Effector CD4-positive, alpha-beta T cell (primary cell): ENCODE measurements at places on chromosomes 6 and 20.

GRCh38 chr6:111601886-111602285 lies 3.8 kb downstream of the TRAF3IP2 start:
- DNase-seq = no peak

DNA sequence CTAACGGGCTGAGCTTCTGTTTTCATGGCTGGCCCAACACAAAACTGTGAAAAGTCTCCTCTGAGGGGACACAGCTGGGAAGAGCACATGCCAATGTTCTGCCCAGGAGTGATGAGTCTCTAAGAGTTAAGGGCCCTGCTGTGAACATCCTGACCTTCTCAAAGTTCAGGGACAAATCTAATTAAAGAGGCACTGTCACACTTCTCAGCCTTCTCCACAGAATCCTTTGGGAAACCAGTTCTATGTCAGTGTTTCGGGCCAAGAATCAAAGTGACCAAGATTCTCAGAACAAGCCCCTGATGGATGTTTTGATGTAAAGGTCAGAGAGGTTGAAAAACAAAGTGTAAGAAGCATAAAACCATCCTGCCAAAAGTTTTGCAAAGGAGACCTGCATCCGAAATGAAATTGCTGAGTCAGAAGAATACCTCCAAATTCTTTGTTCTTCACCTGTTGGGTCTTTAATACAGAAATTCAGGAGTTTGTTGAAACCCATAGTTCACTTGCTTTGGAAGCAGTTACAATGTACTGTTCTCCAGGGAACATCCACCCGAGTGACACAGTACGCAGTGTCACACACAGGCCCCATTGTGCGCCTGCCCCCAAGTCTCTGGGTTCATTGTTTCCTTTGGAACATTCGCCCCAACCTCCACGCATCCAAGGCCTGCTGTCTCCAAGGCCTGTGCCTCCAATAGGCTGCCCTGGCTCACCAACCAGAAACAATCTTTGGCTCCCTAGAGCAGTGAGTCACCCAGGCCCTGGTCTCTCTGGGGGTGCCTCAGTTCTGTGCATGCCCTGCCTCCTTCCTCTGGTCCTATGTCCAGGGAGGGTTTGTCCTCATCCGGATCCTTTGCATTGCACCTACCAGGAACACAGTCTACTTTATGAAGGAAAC lies 65.5 kb upstream of the QKI start:
- DNase-seq = no peak

GRCh38 chr6:94300424-94301144 lies 881.2 kb upstream of the EPHA7 start:
- no peak for DNase-seq

GRCh38 chr20:61861054-61861841 lies 204.4 kb downstream of the TAF4 start:
- DNase-seq = no peak

DNA sequence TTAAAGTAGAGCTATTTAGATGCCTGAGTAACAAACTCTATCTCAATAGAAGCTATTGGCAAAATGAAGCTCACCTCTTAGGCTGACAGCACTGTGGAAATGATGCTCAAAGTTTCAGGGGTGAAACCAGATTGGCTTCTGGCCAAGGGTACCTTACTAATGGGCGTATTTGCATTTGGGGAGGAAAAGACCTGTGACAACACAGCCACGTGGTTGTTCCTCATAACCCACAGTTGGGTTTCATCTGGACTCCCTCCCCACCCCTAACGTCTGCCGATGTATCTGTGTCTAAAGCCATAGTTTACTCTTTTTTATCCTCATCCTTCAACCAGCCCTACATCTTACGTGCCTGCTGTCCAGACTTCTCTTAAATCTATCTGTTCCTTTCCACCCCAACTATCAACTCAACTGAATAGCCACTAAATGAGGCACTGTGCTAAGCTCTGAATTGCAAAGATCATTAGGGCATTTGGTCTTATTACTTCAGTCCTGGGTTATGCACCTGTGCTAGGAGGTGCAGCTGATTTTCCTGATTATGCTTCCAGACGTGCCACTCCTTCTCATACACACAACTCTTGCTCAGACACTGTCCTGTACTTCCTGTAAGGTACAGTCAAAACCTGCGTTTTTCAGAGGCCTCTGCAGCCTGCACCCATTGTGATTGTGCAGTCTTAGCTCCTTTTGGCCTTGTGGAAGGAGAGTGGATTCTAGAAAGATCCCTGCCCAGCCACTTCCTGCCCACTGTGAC lies 80.6 kb upstream of the ARMC2 start:
- DNase-seq = no peak

GRCh38 chr6:149545258-149545753 lies 537 bp downstream of the PPIL4 start:
- peak; percentile 64 for DNase-seq

GRCh38 chr6:1363729-1364572 lies 25.4 kb upstream of the FOXF2 start:
- no peak for DNase-seq

GRCh38 chr6:137266309-137266586 lies 47.1 kb upstream of the IFNGR1 start:
- no peak for DNase-seq

DNA sequence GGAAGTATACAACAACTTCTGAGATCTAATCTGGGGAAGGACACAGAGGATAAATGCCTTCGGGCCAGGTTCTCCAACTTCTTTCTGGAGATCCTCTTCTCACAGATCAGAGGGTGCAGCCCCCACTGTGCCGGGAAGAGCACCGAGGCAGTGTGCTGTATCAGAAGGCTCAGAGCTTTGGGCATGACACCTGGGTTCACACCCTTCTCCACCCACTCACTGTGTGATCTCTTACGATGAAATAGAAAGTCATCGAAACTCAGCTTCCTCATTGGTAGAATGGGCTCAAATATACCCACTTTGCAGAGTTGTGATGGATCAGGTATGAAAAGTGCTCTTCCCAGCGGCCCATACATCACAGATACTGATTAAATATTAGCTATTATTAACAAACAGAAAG lies 347.5 kb upstream of the SOX4 start:
- no peak for DNase-seq

- DNase-seq = no peak
Measured at GRCh38 chr6:121055572-121056163, 278.6 kb downstream of the TBC1D32 start.

- no peak for DNase-seq
Measured at GRCh38 chr20:21941941-21942805, 236.7 kb downstream of the PAX1 start.

DNA sequence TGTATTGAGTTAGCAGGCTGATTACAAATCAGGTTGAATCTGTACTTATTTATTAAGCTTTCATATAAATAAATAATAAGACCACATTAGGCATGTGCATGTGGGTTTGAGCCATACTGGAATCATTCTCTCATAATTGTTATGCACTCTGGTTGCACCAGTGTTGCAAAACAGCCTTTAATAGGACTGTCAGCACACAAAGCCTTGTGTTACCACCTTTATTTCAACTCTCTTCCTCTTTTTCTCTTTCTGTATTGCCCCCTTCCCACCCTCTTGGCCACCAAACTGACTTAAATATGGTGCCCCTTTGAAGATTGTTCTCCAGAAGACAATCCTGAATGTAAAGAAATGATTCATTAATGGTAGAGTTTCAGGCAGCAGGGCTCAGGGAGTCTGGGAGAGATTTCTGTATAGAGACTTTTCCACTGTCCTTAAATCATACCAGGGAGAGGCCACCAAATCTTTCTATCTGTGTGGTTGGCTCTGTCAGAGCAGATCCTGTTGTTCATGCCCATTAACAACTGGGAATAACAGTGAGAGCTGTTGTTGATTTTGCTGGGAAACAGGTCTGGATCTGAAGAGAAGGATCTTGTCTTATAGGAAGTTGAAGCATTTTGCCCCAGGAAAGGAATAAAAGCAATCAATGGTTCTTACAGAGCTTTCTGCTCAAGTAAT lies 131.6 kb upstream of the SOX4 start:
- DNase-seq = no peak

- DNase-seq = no peak
Measured at GRCh38 chr6:85041376-85041775, 277.0 kb upstream of the TBX18 start.

DNA sequence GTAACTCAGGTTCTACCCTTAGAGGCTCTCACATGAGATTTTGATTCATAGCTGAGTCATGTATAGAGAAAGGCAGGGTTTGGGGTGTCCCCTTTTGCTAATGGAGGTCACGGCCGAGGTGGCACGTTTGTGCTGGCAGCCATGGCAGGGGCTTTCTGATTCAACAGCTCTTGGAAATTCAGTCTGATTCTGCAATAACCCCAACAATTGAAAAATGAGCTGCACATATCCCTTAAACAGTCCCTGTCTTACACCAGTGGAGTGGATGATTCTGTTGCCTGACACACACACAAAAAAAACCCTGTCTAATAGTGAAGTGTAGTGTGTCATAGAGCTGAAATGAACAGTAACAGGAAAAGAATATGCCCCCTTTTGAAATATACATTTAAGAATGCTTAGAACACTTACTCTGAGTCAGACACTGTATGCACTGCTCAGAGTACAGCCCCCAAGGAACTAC lies 40.4 kb upstream of the ARG1 start:
- no peak for DNase-seq

DNA sequence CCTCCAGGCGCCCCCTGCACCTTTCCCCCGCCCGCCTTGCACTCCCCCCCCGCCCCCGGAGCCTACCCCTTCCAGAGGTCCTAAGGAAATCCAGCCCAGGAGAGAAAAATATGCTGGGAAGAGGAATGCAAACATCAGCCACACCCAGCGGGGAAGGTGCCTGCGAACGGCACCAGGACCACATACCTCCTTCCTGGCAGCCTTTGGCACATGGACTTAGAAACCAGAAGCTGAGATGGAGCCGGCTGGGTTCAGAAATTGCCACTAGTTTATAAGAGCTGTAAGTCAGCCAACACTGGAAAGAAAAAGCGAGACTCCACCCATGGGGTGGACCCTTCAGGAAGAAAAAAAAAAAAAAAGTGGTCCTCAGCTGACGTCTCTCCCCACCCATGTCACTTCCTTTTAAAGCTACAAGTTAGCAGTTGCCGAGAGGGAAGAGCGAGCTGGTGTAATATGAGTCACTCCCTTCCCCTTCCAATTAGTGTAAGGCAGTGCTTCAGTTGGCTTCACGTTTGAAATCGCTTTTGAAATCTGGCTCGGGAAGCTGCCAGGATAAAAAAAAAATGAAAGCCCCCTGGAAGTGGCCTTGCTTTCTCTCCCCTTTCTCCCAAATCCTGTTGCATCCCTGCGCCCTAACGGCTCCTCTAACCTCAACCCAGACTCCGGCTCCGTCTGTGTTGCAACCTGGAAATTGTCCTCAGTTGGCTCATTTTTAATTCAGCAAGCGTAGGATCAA lies at the start of gene AGPAT4:
TSS of gene AGPAT4 (minus strand) at position 310 of the 736 bp plus-strand sequence. CDS start 41,848 bp downstream, outside the sequence.
- DNase-seq = peak; percentile 51

- DNase-seq = no peak
Measured at GRCh38 chr6:4394786-4395185, 259.4 kb upstream of the ECI2 start.

DNA sequence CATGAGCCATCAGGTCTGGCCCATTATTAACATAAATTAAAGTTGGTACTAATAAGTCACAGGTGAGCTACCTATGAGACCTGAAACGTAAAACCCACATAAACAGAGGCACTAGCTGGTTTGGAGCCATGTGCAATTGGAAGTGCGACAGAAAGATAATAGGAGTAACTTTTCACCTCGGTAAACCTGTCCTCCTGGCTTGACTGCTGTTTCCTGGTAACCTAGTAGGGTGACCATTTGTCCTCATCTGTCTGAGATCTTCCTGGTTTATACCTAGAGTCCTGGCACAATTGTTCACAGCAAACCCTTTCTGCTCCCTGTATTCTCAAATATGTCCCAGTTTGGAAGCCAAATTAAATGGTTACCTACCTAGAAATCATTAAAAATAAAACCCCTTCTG lies 7.4 kb downstream of the TBC1D20 start:
- no peak for DNase-seq

DNA sequence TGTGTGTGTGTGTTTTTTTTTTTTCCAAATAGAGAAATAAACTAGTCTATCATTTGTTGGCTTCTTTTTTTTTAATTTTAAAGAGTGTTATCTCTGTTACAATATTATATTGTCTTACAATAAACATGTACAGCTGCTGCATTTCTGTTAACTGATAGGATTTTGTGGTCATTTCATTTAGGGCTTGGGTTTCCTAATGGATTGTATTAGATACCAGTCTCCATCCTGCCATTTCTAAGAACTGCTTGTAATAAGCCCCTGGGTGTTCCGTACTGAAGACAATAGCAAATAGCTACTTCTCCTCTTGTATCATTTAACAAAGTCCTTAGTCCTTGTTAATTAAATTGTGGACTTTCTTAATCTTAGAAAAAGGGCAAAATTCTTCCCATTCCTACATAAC lies 45.7 kb downstream of the SOBP start:
- no peak for DNase-seq

DNA sequence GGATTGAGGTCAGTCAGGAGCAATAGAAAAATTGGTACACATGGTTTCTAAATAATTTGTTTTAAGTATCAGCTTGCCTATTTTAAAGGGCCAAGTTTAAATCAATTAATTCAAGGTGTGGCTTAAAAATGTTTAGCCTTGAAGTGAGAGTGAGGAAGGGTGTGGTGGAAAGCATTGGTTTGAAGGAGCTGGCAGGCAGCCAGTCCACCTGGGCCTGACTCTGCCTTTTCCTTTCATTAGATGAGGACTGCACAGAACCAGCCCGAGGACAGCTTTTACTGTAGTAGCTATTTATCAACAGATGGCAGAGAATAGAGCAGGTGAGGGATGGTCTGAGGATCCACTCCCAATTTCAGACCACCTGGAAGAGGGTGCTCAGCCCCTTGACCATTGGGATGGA lies 42.4 kb downstream of the DHX35 start:
- peak; percentile 12 for DNase-seq

DNA sequence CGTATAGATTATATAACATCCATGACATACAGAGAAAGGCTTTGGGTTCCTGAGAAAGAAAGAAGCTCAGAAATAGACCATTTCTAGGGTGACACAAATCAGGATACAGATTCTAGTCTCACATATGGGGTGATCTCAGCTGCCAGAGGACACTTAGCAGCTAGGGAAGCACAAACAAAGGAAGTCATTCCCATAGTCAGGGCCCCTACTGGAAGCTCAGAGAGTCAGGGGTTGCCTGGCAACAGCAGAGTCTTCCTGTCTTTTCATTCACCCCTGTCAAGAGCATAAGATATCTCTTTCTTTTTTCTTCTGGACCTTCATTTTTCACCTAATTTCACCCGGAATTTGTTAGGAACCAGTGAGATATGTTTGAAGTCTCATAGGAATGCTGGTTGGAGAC lies 81.9 kb upstream of the IYD start:
- DNase-seq = no peak

- DNase-seq = no peak
Measured at GRCh38 chr6:135145063-135145800, 35.9 kb upstream of the MYB start.
